Panc1 (cell line): ENCODE measurements at places on chromosomes 2 and 18.

DNA sequence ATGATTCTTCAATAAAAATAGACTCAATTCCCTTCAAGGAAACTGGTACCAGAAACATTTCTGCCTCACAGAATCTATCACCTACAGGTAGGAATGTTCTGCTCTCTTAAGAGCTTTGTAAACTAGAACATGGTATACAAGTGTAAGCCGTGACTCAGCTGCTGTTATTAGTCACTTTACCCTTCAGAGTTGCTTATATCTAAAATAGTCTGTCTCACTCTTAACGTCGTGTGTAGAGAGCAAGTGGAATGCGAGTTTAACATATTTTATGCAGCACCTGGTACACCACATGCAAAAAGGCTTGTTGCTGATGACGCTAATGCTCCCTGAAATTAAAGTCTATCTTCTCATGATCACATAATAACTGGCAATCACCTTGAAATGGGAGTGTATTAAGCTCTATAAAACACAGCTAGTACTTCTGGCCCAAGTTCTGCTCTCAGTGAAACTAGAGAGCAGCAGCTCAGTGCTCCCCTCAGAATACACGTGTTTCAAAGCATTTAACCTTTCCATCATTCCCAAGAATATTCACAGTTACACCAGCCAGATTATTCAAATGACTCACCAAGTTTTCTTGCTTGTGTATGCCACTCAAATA, 420.0 kb downstream of the ZEB2 start:
- H3K4me1 ChIP-seq: no peaks in the 10 kb centered on the region
- DNase-seq: no peak
- H3K27me3 ChIP-seq: no peaks in the 10 kb centered on the region
- no peaks in the 10 kb centered on the region for H3K36me3 ChIP-seq
- H3K27ac ChIP-seq: no peak overlapping the region

DNA sequence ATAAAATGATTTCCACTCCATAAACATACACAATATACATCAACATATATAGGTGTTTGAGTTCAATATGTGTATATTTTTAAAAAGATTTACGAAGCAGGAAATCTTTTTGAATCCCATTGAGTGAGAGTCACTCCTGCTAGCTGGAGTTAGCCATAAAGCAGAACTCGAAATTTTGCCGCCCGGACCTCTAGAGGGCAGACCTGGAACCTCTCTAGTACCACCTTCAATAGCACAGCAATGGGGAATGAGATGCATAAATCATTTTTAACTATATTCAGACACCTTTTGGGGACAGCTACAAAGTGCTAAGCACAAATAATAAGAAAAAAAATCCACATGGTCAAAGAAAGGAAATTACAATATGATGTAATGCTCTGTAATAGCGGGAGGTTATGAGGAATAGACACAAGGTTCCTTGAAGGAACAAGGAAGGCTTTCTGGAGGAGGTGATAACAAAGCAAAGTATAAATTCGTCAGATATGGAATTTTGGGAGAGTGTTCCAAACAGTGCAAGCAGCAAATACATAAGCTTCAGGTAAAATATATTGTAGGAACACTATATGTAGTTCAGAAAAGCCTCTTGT, 533.4 kb downstream of the ERBB4 start:
- peak; percentile 8 for DNase-seq
- H3K4me3 ChIP-seq: no peak overlapping the region
- no peaks in the 10 kb centered on the region for H3K36me3 ChIP-seq

GRCh38 chr2:120419073-120419472, 73.1 kb downstream of the INHBB start:
- H3K36me3 ChIP-seq: no peaks in the 10 kb centered on the region
- no peak for DNase-seq
- no peaks in the 10 kb centered on the region for H3K27me3 ChIP-seq
- peaks cover 6% of the 10 kb centered on the region; the same call in 1 of the 2 replicates for H3K4me1 ChIP-seq
- H3K27ac ChIP-seq: no peak overlapping the region

- no peak for DNase-seq
- H3K27ac ChIP-seq: no peak overlapping the region
- no peaks in the 10 kb centered on the region for H3K36me3 ChIP-seq
- H3K27me3 ChIP-seq: peaks cover 2% of the 10 kb centered on the region; the same call in 1 of the 2 replicates
- no peaks in the 10 kb centered on the region for H3K4me1 ChIP-seq
- H3K4me3 ChIP-seq: no peak overlapping the region
Measured at GRCh38 chr2:176902454-176902853, 310.1 kb upstream of the HNRNPA3 start.

DNA sequence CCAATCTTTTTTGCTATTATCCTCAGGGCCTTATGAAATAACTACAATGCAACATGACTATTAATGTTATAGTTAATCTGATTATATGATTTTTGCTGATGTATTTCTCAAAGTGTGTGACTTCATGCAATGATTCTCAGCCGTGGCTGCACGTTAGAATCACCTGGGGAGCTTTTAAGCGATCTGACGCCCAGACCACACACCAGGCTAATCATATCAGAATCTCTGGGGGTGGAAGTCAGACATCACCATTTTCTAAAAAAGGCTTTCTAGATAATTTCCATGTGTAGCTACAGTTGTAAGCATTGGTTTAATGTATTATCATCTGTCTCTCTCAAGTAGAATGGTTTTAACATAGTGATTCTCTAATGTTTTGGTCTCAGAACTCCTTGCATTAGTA, 5.5 kb upstream of the QPCT start:
- no peak overlapping the region for H3K4me3 ChIP-seq
- H3K27ac ChIP-seq: no peak overlapping the region
- H3K36me3 ChIP-seq: no peaks in the 10 kb centered on the region
- H3K4me1 ChIP-seq: no peaks in the 10 kb centered on the region
- no peak for DNase-seq

GRCh38 chr18:12867441-12868123, 16.5 kb downstream of the PTPN2 start:
- H3K36me3 ChIP-seq: no peaks in the 10 kb centered on the region
- H3K4me1 ChIP-seq: no peaks in the 10 kb centered on the region
- H3K4me3 ChIP-seq: no peak overlapping the region
- no peak for DNase-seq

- no peaks in the 10 kb centered on the region for H3K36me3 ChIP-seq
- H3K27ac ChIP-seq: no peak overlapping the region
- no peak overlapping the region for H3K4me3 ChIP-seq
- H3K4me1 ChIP-seq: no peaks in the 10 kb centered on the region
- H3K27me3 ChIP-seq: no peaks in the 10 kb centered on the region
- DNase-seq: no peak
Measured at GRCh38 chr2:7620255-7620654, 703.0 kb downstream of the RNF144A start.

- no peak overlapping the region for H3K4me3 ChIP-seq
- DNase-seq: no peak
- no peaks in the 10 kb centered on the region for H3K36me3 ChIP-seq
- H3K4me1 ChIP-seq: no peaks in the 10 kb centered on the region; the same call in 1 of the 2 replicates
Measured at GRCh38 chr2:238920053-238920452, 72.2 kb downstream of the TWIST2 start.

- H3K27ac ChIP-seq: no peak overlapping the region
- no peak for DNase-seq
- H3K4me1 ChIP-seq: no peaks in the 10 kb centered on the region
- no peak overlapping the region for H3K4me3 ChIP-seq
- no peaks in the 10 kb centered on the region for H3K27me3 ChIP-seq
Measured at GRCh38 chr2:153145470-153145978, 333.0 kb downstream of the RPRM start.

- no peaks in the 10 kb centered on the region for H3K36me3 ChIP-seq
- no peak for DNase-seq
- H3K4me3 ChIP-seq: no peak overlapping the region
- no peaks in the 10 kb centered on the region for H3K27me3 ChIP-seq
- H3K4me1 ChIP-seq: peaks cover 4% of the 10 kb centered on the region; the same call in 1 of the 2 replicates
Measured at GRCh38 chr2:160387558-160388262, 105.9 kb downstream of the RBMS1 start.

GRCh38 chr2:214217136-214217535, 193.7 kb upstream of the VWC2L start:
- DNase-seq: no peak
- H3K27me3 ChIP-seq: no peaks in the 10 kb centered on the region
- H3K27ac ChIP-seq: no peak overlapping the region
- H3K4me1 ChIP-seq: no peaks in the 10 kb centered on the region
- H3K36me3 ChIP-seq: no peaks in the 10 kb centered on the region

GRCh38 chr2:62114564-62114963, 81.4 kb upstream of the B3GNT2 start:
- H3K36me3 ChIP-seq: no peaks in the 10 kb centered on the region
- H3K4me1 ChIP-seq: no peaks in the 10 kb centered on the region
- no peaks in the 10 kb centered on the region for H3K27me3 ChIP-seq
- H3K4me3 ChIP-seq: no peak overlapping the region
- H3K27ac ChIP-seq: no peak overlapping the region

GRCh38 chr2:201909348-201909747, 103.0 kb downstream of the CDK15 start:
- H3K27ac ChIP-seq: no peak overlapping the region; the same call in 1 of the 2 replicates
- H3K4me1 ChIP-seq: peaks cover 4% of the 10 kb centered on the region; the same call in 1 of the 2 replicates
- no peaks in the 10 kb centered on the region for H3K27me3 ChIP-seq
- H3K36me3 ChIP-seq: no peaks in the 10 kb centered on the region
- no peak overlapping the region for H3K4me3 ChIP-seq
- no peak for DNase-seq

DNA sequence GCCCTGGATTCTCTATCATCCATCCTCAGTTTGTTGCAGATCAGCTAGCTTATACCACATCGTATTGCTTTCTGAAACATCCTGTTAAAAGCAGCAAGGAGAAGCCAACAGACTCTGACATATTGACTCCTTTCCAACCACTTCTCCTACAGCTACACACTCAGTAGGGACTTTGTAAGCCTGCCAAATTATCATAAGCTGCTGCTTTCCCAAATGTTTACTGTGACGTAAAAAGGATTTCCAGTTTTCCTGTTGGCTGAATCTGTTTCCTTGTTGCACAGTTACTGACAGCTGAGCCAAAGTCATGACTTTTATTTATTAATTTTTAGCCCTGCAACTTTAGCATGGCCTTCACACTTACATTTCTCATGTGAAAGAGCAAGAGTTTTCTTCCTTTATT, 294.3 kb downstream of the KCNJ3 start:
- H3K36me3 ChIP-seq: no peaks in the 10 kb centered on the region
- H3K4me3 ChIP-seq: no peak overlapping the region
- H3K4me1 ChIP-seq: no peaks in the 10 kb centered on the region

DNA sequence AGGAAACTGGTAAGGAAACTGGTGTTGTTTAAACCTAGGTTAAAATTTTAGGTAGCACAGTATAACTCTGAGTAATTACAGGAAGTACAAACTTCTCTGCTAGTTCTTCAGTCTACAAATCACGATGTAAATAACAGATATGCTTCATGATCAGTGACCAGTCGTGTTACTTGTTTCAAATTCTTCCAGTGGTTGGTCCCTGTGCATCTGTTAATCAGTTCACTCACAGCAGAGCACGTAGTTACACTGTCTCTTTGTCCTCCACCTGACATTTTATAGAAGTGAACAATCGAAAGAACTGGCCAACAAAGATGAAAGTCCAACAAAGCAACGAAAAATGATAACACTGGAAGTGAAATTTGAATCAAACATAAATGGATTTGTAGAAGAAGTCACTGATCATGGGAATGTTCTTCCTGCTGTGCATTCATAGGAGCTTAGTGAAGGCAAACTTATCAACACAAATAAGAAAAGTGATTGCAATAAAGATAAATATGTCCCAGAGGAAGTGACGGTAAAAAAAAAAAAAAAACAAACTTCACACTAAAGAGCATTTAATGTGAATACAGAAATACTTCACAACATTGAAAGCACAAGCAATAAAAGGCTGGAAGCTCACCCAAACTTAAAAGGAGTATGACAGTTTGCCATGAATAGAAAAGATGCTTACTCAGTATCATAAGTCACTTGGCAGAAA, 7.0 kb downstream of the EIF2AK2 start:
- no peak overlapping the region for H3K4me3 ChIP-seq
- H3K4me1 ChIP-seq: peaks cover 13% of the 10 kb centered on the region; the same call in 1 of the 2 replicates
- no peak for DNase-seq
- no peaks in the 10 kb centered on the region for H3K27me3 ChIP-seq
- peak overlapping the region; percentile 64 for H3K27ac ChIP-seq

DNA sequence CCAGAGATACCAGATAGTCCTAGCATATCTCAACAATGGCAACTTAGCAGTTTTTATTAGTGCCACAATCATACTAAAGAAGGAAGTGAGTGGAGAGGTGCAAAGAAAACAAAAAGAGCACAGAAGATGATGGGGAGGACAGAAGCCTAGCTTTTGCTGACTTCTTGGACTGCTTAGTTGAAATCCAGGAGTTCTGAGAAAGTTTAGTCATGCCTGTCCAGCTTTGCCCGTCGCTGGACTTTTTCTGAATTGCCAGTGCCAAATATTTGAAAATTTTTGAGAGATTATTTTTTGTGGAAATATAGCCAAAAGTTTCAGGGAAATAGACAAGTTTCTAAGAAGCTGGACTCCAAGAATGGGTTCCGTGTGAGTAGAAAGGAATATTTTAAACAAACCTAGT, 558.7 kb upstream of the TNP1 start:
- H3K27me3 ChIP-seq: no peaks in the 10 kb centered on the region; the same call in 1 of the 2 replicates
- no peaks in the 10 kb centered on the region for H3K36me3 ChIP-seq
- no peak for DNase-seq
- H3K4me3 ChIP-seq: no peak overlapping the region
- H3K4me1 ChIP-seq: no peaks in the 10 kb centered on the region

GRCh38 chr2:226721541-226721940, 78.1 kb downstream of the IRS1 start:
- H3K36me3 ChIP-seq: no peaks in the 10 kb centered on the region
- H3K27ac ChIP-seq: no peak overlapping the region
- no peaks in the 10 kb centered on the region for H3K4me1 ChIP-seq
- H3K4me3 ChIP-seq: no peak overlapping the region

GRCh38 chr2:145750612-145751011, 1230.7 kb upstream of the ZEB2 start:
- no peak for DNase-seq
- no peaks in the 10 kb centered on the region for H3K4me1 ChIP-seq
- no peak overlapping the region for H3K4me3 ChIP-seq
- H3K27me3 ChIP-seq: no peaks in the 10 kb centered on the region
- H3K36me3 ChIP-seq: no peaks in the 10 kb centered on the region

GRCh38 chr2:174086708-174087107, 121.5 kb upstream of the SP3 start:
- no peaks in the 10 kb centered on the region for H3K36me3 ChIP-seq
- no peaks in the 10 kb centered on the region for H3K4me1 ChIP-seq
- H3K27ac ChIP-seq: no peak overlapping the region
- DNase-seq: no peak
- H3K4me3 ChIP-seq: no peak overlapping the region
- H3K27me3 ChIP-seq: no peaks in the 10 kb centered on the region

DNA sequence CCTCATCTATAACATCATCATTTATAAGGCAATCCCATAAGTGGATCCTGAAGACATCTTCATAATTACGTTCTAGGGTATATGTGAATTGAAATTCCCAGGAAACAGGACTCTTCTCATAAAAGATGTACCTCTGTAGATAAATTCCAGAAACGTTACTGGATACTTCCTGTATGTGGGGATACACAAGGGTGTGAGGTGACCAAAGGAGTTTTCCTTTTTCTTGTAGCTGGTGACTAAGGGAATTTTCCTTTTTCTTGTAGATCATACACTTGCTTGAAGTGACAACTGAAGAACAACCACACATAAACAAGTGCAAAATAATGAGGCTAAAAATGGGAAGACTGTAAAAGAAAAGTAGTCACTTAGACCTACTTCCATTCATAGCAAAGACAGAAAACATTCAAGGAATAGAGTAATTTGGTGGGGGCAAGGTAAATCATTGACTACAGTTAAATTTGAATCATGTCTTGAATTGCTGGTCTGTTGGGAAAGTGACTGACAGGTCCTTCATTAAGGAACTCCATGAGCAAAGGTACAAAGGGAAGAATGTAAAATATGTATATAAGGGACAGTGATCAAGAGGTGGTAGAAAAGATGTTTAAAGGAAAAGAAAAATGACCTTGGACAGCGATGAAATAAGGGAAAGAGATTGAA, 53.2 kb upstream of the UBE2E3 start:
- H3K4me1 ChIP-seq: no peaks in the 10 kb centered on the region
- H3K36me3 ChIP-seq: no peaks in the 10 kb centered on the region
- H3K4me3 ChIP-seq: no peak overlapping the region
- H3K27ac ChIP-seq: no peak overlapping the region
- no peaks in the 10 kb centered on the region for H3K27me3 ChIP-seq
- DNase-seq: no peak
